ENCODE measurements at places on chromosomes 3 and 15.
A peak's percentile ranks its signal among the peaks of the same experiment; 100 is the strongest.

GRCh38 chr3:45558431-45558830 lies 36.1 kb upstream of the LIMD1 start:
- DNase-seq = no peak

- no peak for DNase-seq
Measured at GRCh38 chr3:77171026-77171425, 131.1 kb downstream of the ROBO2 start.

DNA sequence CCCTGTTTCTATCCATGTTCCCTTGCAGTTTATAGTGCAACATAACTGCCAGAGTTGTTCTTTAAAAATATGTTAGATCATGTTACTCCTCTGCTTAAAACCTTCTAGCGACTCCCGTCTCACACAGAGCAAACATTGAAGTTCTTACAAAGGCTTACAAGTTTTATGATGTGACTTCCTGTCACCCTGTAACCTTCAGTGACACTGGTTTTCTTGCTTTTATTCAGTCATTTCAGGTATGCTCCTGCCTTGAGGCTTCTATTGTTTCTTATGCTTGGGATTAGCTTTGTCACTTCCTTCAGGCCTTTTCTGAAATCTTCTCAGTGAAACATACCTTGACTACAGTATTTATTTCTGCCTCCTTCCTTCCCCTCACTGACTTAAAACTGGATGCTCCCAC lies 252.1 kb downstream of the DOCK3 start:
- DNase-seq = no peak

- peak; percentile 20 for DNase-seq
Measured at GRCh38 chr3:48952510-48953118, 34.0 kb downstream of the ARIH2 start.

DNA sequence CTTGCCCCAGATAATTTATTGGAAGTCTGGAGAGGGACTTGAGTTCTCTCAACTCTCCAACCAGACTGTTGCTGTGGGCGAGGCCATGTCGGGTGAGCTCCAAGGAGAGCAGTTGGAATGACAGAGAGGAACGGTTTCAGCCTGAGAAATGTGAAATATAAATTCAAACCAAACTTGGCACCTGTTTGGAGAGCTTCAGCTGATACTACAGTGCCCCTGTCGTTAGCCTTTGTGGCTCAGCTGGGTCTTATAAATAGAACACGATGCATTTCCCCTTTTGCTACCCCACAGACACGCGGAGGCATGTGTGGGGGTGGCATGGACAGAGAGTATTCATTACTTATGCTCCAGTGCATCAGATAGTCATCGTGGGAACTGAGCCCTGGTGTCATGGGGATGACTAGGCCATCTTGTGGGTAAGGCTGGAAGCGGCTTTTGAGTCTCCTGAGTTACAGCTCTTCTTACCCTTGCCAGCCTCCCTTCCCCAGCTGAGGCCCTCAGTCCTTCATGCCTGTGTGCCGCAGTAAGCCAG lies 15.6 kb downstream of the SMAD3 start:
- peak; percentile 87 for DNase-seq

GRCh38 chr15:73965094-73965757 lies 26.9 kb downstream of the STOML1 start:
- peak; percentile 38 for DNase-seq

DNA sequence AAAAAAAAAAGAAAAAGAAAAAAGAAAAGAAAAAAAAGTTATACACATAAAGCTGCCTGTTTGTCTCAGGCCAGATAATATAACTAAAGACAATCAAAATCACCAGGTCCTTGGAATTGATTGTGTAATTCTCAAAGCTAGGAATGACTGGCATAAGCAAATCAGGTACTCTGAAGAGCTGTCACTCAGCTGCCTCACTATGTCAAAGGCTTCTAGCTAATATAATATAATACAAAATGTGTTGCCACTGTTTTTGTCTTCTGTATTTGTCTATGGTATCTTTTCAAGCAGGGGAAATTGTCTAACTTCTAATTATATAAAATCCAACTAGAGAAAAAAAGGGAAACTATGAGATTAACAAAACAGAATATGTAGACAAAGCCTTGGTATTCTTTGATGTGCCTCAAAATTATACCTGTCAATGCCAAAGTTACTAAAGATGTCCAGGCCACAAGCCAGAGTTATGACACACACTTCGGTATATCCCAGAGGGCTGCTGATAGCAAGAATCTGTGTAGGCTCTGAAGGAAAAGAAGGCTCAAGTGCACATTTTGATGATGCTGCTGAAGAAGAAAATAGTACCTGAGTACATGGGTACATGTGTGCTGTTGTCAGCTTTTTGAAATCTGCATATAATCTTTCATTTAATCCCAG lies 37.0 kb upstream of the NR2E3 start:
- DNase-seq = no peak

DNA sequence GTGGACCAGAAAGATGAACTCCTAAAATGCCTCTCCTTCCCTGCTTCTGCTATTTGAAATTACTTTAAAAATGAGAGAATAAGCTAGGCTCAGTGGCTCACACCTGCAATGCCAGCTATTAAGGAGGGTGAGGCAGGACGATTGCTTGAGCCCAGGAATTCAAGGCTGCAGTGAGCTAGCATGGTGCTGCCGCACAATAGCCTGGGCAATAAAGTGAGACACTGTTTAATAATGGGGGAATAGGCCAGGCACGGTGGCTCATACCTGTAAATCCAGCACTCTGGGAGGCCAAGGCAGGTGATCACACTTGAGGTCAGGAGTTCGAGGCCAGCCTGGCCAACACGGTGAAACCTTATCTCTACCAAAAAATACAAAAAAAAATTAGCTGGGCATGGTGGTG lies 271.1 kb downstream of the FOXP1 start:
- DNase-seq = no peak

GRCh38 chr3:31968927-31969418 lies 12.1 kb downstream of the OSBPL10 start:
- peak; percentile 88 for DNase-seq

- DNase-seq = no peak
Measured at GRCh38 chr15:63196842-63197241, 7.4 kb downstream of the RAB8B start.

- DNase-seq = no peak
Measured at GRCh38 chr3:126490619-126491018, 14.9 kb upstream of the ZXDC start.

DNA sequence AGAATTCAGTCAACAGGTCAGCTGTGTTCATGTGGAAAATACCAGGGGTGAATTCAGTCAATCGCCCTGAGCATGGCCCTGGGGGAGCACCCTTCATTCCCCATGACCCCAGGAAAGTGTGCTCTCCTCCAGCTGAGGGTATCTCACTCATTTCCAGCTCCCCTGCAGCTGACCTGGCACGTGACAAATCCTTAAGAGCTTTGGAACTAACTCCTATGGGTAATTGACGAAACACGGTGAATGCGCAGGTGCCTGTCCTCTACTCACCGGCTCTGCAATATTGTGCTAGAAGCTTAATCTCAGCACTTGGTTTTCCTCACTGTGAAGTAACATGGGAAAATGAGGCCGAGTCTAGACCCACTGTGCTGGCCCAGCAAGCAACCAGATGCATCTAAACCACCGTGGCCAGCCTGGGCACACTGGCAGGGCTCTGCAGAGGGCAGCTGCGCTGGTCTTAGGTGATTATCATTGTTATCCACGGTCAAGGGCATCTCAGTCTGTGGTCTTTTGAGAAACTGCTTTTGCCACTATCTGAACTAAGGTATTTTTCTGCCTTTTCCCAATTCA lies 63.1 kb downstream of the SPSB4 start:
- DNase-seq = no peak

- DNase-seq = no peak
Measured at GRCh38 chr3:37450561-37450960, 276.2 kb upstream of the LRRFIP2 start.

GRCh38 chr3:41194701-41195100 lies 4.6 kb upstream of the CTNNB1 start:
- DNase-seq = no peak

DNA sequence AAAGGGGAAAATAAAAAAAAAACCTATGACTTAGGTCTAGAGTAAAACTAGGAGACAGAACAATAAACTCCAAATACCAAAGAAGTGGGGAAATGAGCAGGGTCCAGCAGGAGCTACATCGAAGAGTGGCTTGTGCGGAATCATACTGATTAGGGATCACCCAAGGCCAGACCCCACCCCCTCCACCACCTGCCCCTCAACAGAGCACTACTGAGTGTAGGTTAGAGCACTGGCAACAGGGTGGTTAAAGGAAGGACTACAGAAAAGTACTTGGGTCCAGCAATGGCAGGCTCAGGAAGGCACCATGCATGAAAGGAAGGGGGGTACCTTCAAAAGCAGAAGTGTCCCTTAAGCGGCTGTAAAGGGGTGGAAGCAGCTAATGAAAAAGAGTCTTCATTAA lies 96.2 kb downstream of the UBE3A start:
- no peak for DNase-seq

GRCh38 chr15:92647467-92648163 lies 8.0 kb downstream of the FAM174B start:
- DNase-seq = no peak

DNA sequence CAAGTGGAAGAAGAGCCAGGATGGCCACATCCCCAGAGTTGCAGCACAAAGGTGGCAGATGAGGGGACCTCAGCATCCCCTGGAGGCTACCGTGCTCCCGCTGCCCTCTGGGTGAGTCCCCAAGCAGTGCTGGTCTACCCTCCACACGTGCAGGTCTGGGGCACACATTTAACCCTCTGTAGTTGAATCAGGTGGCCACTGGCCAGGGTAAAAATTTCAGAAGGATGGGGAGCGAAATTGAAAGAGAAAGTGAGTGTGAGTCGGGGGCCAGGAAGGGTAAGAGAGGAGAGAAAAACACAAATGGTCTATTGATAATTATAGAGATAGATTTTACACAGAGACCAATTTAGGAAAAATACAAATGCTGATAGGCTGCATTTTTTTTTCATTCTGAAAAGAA lies 139.5 kb upstream of the EIF1B start:
- DNase-seq = no peak

DNA sequence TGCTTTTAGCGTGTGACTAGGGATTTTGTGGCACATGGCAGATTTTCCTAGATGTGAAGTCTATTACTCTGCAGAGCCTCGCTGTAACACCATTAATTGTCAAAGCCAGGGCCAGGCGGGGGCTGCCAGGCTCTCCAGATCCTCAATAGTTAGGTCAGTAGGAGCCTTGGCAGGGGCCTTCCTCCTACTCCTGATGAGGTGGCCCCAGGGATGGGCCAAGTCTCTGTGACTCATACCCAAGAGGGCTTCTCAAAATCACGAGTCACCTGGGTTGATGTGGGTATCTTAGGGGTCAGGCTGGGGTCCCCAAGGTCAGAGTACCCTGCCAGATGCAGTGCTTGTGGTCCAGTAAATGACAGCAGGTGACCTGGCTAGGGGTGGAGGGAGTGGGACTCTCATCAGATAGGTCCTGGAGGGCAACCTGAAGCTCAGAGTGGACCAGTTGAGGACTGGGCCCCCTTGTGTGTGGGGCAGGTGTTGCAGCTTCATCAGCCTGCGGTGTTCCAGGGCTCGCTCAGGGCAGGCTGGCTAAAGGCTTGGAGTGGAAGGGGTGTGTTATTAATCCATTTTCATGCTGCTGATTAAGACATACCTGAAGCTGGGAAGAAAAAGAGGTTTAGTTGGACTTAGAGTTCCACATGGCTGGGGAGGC lies 88.5 kb upstream of the MYZAP start:
- DNase-seq = no peak

GRCh38 chr15:48437178-48437577 lies 105.9 kb downstream of the DUT start:
- DNase-seq = peak; percentile 49

DNA sequence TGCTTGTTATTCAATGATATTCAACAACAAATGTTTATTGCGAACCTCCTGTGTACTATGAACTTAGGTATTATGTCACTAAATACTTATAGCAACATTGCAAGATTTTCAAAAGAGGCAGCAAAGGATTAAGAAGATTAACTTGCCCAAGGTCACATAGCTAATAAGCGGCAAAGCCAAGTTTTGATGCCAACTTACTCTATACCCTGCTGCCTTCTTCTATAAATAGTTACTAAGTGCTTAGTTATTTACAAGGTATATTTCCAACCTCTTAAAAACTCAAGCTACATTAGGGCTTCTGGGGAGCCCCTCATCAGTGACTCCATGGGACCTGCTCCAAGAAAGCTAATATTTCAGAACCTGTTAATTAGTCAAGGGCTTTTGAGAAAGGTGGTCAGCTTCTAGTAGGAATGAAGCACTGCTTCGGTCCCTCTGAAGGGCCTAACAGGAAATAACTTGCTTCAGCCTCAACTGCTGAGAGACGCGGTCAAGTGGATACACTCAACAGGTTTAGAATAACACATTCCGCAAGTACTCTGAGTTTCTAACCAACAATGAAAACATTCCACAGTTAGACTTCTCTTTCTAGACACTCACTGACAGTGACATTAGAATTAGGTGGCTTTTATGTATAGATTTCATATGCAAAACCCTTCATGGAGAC lies 125.5 kb downstream of the DGKG start:
- DNase-seq = no peak

GRCh38 chr15:68258692-68259091 lies 18.9 kb upstream of the FEM1B start:
- DNase-seq = no peak

DNA sequence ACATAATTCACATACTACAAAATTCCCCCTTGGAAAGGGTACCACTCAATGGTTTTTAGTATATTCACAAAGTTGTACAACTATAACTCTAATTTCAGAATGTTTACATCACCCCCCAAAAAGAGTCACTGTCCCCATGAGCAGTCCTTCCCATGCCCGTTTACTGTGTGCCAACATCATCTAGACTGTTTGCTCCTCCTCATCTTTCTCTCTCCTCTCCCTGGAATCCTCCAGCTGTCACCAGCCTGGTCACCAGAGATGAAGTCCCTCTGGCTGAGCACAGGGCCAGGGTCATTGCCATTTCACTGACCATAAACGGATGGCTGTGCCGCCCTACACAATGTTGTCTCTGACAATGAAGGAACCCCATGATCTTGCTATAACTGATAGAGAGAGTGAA lies 45.2 kb downstream of the C2CD4B start:
- no peak for DNase-seq

- DNase-seq = peak; percentile 7
Measured at GRCh38 chr3:114370537-114371174, 76.8 kb downstream of the TIGIT start.

- peak; percentile 19 for DNase-seq
Measured at GRCh38 chr3:15148614-15149013, 49.7 kb upstream of the RBSN start.

DNA sequence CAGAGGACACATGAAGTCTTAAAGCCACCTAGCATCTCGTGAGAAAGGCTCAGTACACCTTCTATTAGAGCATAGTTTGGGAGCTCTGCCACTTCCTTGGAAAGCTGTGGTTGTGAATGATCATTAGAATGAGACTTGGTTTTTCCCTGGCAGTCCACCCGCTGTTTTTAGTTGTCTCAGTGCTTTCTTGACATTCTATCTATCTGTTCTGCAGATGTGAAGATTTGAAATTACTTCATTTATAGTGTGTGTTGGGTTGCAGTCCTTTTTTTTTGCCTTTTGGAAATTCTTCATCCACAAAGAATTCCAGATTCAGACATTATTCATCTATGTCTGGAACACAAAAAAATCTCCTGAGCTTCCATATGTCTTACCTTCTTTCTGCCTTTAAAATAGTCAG lies 23.7 kb downstream of the PPP2R3A start:
- DNase-seq = peak; percentile 43

- peak; percentile 80 for DNase-seq
Measured at GRCh38 chr3:14947100-14947885, at the start of gene NR2C2. Gene NR2C2, plus strand, starts transcription at chr3:14947583. Its CDS starts 56,332 bp downstream, at chr3:15003915.

- DNase-seq = peak; percentile 38
Measured at GRCh38 chr15:60391722-60392315, 6.0 kb downstream of the ANXA2 start.
